ENCODE measurements at places on chromosomes 7 and 10. TPM values are rescaled to one million over a fixed set of nuclear protein-coding genes. Genes with fewer than 3 reads are reported as not detected.

Gene MYO3A
- not detected for total RNA-seq

GRCh38 chr7:99558306-99559174, at the start of gene ZNF655:
ZNF655 (plus strand) TSS chr7:99558642; CDS start chr7:99560560, 1,918 bp downstream.
- H3K4me1 ChIP-seq, result peaks cover 25% of the 10 kb centered on the region
- H3K27me3 ChIP-seq, result no peaks in the 10 kb centered on the region
- H3K4me3 ChIP-seq, result peak within 1 kb of the TSS; percentile 85
- peaks cover 48% of the 10 kb centered on the region for H3K36me3 ChIP-seq
- H3K27ac ChIP-seq, result peak within 1 kb of the TSS; percentile 99
- peak; percentile 95 for DNase-seq

DNA sequence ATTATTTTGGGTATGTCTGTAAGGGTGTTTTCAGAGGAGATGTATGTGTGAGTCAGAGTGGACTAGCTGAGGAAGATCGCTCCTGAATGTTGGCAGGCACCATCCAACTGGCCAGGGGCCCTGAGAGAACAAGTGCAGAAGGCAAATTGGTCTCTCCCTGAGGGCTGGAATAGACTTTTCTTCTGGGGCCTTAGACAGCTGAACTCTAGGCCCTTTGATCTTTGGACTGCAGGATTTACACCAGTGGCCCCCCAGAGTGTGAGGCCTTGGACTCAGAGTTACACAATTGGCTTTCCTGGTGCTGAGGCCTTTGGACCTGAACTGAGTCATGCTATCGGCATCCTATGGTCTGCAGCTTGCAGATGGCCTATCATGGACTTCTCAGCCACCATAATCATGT, 217.2 kb downstream of the REEP3 start:
- no peak for DNase-seq
- no peaks in the 10 kb centered on the region for H3K27me3 ChIP-seq
- H3K36me3 ChIP-seq, result no peaks in the 10 kb centered on the region
- no peak overlapping the region for H3K4me3 ChIP-seq
- H3K4me1 ChIP-seq, result no peaks in the 10 kb centered on the region

Gene ELMO1
- 138 TPM for total RNA-seq

GRCh38 chr7:75649462-75649861, 89.3 kb downstream of the HIP1 start:
- no peak for DNase-seq
- H3K36me3 ChIP-seq, result no peaks in the 10 kb centered on the region
- no peaks in the 10 kb centered on the region for H3K4me1 ChIP-seq
- H3K4me3 ChIP-seq, result no peak overlapping the region
- H3K27ac ChIP-seq, result no peak overlapping the region

- DNase-seq, result no peak
- no peaks in the 10 kb centered on the region for H3K27me3 ChIP-seq
- H3K4me3 ChIP-seq, result no peak overlapping the region
- no peaks in the 10 kb centered on the region for H3K36me3 ChIP-seq
- H3K27ac ChIP-seq, result no peak overlapping the region
Observed at GRCh38 chr7:76272851-76273497, 29.5 kb upstream of the HSPB1 start.

DNA sequence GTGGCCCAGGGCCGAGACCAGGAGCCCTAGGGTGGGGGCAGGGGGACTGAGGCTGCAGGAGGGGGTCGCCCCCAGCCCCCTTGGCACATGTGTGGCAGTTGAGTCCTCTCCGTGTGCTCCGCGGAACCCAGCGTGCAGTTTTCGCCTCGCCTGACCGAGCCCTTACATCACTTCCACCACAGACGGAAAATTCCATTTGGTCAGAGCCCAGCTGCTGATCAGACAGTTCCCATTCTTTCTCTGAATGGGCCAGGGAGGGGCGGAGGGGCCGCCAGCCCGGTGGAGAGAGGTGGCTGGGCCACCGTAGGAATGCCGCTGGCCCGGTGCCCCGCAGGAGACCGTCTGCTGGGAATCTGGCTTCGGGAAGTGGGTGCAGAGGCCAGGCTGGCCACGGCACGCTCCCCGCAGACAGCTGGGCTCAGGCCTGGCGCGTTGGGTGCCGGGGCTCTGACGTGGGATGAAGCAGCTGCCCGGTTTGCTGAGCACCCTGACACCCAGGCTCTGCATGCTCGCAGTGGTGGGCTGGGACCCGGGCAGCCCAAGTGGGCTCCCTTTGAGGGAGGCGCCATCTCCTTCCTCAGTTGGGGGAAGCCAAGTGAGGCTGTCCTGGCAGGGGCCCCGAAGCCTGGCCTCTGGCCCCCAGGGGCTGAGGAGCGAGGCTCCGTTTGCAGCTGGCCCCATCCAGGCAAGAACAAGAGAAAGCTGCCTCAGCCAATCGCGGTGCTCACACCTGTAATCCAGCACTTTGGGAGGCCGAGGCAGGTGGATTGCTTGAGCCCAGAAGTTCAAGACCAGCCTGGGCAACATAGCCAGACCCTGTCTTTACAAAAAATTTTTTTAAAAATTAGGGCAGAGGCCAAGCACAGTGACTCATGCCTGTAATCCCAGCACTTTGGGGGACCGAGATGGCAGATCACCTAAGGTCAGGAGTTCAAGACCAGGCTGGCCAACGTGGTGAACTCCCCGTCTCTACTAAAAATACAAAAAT, 9.9 kb downstream of the TTYH3 start:
- peaks cover 17% of the 10 kb centered on the region for H3K4me1 ChIP-seq
- H3K36me3 ChIP-seq, result no peaks in the 10 kb centered on the region
- H3K27ac ChIP-seq, result no peak overlapping the region
- H3K4me3 ChIP-seq, result no peak overlapping the region

Gene NEUROG3
- total RNA-seq, result not detected

DNA sequence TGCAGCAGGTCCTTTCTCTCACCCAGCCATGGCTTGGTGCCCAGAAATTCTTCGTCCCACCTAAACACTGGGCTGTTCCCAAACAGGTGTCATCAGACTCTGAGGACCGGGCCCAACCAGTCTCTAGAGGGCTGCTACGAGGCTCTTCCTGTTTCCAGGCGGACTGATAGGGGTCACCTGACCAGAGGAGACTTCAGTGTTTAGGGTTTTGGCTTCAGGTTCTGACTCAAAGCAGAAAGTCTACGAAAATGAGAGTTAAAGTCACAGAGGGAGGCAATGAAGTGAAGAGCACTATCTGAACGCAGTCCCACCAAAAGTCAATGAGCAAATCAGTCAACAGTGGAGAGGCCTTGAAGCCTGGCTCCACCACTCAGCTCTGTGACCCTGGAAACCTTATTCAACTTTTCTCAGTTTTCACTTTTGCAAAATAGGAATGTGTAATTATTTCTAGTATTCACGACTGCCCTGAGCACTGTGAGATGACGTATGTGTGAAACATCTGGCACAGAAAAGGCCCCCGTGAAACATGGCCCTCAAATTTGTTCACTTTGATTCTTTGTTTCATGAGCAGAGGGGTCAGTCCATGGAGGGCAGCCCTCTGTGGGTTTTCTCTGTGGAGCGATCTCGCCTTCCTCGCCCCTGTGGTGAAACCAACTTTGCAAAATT, 189.9 kb upstream of the PDE1C start:
- DNase-seq, result no peak
- no peaks in the 10 kb centered on the region for H3K27me3 ChIP-seq
- H3K4me1 ChIP-seq, result no peaks in the 10 kb centered on the region
- no peaks in the 10 kb centered on the region for H3K36me3 ChIP-seq
- H3K27ac ChIP-seq, result no peak overlapping the region
